CD8-positive, alpha-beta memory T cell (primary cell): ENCODE measurements at places on chromosomes 13 and 19.

DNA sequence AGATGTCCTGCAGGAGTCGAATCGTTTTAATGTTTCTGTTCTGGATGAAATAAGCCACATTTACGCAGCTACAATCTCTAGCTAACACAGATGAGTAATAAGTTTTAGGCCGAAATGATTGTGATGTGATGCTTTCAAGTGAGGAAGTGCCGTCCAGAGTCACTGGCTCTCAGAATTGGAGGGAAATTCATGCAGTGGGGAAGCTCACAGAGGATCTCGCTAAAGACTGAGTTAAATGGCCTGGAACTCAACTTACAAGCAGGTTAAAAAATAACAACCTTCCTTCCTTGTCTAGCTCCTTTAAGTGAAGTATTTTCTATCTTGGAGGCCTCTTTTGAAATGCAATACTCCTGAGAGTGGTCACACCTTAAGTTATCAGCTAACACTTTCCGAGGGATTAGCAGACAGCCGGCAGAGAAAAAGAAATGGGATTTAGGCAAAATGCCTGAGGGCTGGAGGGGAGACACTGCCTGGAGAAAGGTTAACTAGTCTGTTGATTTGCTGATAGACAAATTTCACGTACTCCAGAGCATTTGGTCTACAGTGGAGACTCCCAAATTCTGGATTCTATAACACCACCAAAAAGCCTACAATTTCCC, 74.2 kb downstream of the IRS2 start:
- DNase-seq: no peak
- H3K4me1 ChIP-seq: no peaks in the 10 kb centered on the region
- no peak overlapping the region for H3K4me3 ChIP-seq
- H3K27ac ChIP-seq: no peak overlapping the region

- no peak overlapping the region for H3K27ac ChIP-seq
- peaks cover 8% of the 10 kb centered on the region for H3K4me1 ChIP-seq
- no peak for DNase-seq
Observed at GRCh38 chr13:80336776-80337287, 4.1 kb downstream of the SPRY2 start.

DNA sequence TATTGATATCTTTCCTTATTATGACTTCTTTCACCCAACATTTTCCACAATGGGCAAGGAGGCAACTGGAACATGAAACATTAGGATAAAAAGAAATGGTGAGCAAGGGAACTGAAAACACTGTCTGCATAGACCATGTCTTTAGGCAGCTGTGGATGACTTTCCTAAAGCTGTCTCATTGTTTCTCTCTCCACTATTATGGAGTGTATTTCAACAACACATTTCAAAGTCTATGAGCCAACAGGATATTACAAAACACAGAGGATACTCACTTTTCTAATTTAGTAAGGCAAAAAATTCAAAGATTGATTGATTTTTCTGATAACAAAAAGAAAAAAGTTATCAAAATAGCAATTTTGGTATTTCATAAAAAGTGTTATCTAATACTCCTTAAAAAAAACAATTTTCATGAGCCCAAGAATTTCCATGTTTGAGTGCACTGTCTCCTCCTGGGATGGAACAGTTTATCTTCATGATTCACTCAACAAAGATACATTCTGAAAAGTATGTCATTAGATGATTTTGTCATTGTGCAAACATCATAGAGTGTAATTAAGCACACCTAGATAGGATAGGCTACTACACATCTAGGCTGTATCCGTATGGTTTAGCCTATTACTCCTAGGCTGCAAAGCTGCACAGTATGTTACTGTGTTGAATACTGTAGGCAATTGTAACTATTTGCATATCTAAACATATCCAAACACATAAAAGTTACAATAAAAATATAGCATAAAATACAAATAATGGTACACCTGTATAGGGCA, 1568.4 kb downstream of the SLITRK5 start:
- H3K27ac ChIP-seq: no peak overlapping the region
- no peaks in the 10 kb centered on the region for H3K27me3 ChIP-seq
- DNase-seq: no peak
- no peak overlapping the region for H3K4me3 ChIP-seq
- no peaks in the 10 kb centered on the region for H3K4me1 ChIP-seq
- H3K36me3 ChIP-seq: no peaks in the 10 kb centered on the region

GRCh38 chr19:46919324-46919723, 58.5 kb downstream of the ARHGAP35 start:
- DNase-seq: no peak
- no peaks in the 10 kb centered on the region for H3K27me3 ChIP-seq

GRCh38 chr13:60137911-60138560, 25.7 kb downstream of the DIAPH3 start:
- H3K27me3 ChIP-seq: no peaks in the 10 kb centered on the region
- no peak overlapping the region for H3K4me3 ChIP-seq
- no peaks in the 10 kb centered on the region for H3K36me3 ChIP-seq
- no peaks in the 10 kb centered on the region for H3K4me1 ChIP-seq

DNA sequence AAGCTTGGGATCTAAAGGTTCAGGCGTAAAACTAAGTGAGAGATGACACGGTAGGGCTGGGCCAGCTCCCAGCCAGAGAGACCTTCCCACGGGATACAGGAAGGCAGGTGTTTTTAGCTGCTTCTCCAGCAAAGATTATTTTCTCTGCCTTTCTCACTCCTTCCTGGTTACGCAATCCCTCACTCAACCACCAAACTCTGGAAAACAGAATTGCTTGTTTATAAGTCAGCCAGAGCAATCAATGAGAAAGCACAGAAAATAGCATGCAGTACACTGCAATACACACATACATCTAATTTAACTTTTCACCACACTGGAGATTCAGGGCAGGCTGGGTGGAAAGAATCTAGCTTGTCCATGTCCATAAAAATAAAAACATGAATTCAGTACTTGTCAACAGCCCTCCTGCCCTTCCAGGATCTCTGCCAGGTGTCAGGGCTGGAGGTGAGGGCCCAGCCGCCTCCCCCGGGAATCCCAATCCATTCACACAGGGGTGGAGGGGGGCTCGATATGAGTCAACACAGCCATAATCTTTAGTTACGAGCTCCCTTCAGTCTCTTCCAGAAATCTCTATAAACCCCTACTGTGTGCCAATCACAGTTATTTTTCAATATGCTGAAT, 12.2 kb downstream of the RHPN2 start:
- H3K36me3 ChIP-seq: no peaks in the 10 kb centered on the region
- no peak for DNase-seq
- H3K4me3 ChIP-seq: no peak overlapping the region
- no peaks in the 10 kb centered on the region for H3K27me3 ChIP-seq

- peak; percentile 78 for DNase-seq
- no peaks in the 10 kb centered on the region for H3K27me3 ChIP-seq
- H3K4me3 ChIP-seq: no peak overlapping the region
- no peaks in the 10 kb centered on the region for H3K4me1 ChIP-seq
- H3K27ac ChIP-seq: no peak overlapping the region
Observed at GRCh38 chr19:45059258-45059965, 16.9 kb downstream of the ZNF296 start.

GRCh38 chr13:83827338-83827737, 54.9 kb downstream of the SLITRK1 start:
- H3K36me3 ChIP-seq: no peaks in the 10 kb centered on the region
- no peak for DNase-seq
- H3K27me3 ChIP-seq: no peaks in the 10 kb centered on the region
- no peaks in the 10 kb centered on the region for H3K4me1 ChIP-seq
- no peak overlapping the region for H3K27ac ChIP-seq
- H3K4me3 ChIP-seq: no peak overlapping the region

DNA sequence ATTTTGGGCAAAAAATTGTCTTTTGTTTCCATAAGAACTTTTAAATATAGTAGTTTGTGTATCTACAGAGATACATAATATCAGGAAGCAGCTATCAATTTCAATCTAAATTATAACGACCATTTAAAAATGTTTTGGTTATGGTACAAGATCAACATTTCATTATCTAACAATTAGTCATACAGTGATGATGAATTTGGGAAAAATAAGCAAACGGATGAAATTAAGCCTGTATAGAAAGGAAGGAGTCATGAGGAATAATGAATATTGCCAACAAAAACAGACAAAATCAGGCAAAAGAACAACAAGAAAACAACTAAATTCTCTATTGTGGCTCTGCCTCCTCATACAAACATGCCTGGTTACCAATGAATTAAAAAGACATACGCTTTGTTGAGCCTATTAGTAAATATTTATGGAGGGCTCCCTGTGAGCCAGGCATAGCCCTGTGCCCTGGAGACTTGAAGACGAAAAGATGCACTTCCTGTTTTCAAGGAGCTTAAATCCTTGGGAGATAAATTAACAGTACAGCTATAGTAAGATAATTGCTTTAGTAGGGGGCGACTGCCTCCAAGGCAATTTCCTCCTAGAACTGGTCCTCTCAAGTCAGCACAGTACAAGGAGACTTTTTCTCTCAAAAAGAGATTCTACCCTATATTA, 73.0 kb downstream of the NALCN start:
- H3K27ac ChIP-seq: no peak overlapping the region
- no peak overlapping the region for H3K4me3 ChIP-seq
- no peak for DNase-seq
- no peaks in the 10 kb centered on the region for H3K4me1 ChIP-seq
- H3K27me3 ChIP-seq: no peaks in the 10 kb centered on the region

- no peaks in the 10 kb centered on the region for H3K36me3 ChIP-seq
- no peaks in the 10 kb centered on the region for H3K4me1 ChIP-seq
- DNase-seq: no peak
- no peak overlapping the region for H3K4me3 ChIP-seq
- no peaks in the 10 kb centered on the region for H3K27me3 ChIP-seq
- no peak overlapping the region for H3K27ac ChIP-seq
Observed at GRCh38 chr13:107770541-107770940, 444.8 kb downstream of the LIG4 start.
